ENCODE measurements at places on chromosomes 12 and 14. TPM values are rescaled to one million over a fixed set of nuclear protein-coding genes. Genes with fewer than 3 reads are reported as not detected.

P2RX2 gene
- total RNA-seq, result 0.19 TPM

AVPR1A gene
- total RNA-seq, result 5.4 TPM

AQP5 gene
- total RNA-seq, result 0.91 TPM

GPR65 gene
- total RNA-seq, result 3.8 TPM

KIAA0586 gene
- 16.8 TPM for total RNA-seq

BHLHE41 gene
- 34.3 TPM for total RNA-seq

TRHDE gene
- total RNA-seq, result 18.6 TPM

SRGAP1 gene
- total RNA-seq, result 13.5 TPM

CLEC9A gene
- total RNA-seq, result 0.57 TPM

ESRRB gene
- total RNA-seq, result 3.9 TPM

CACNA1C gene
- total RNA-seq, result 17.4 TPM

Data from kidney (tissue), 22 donors.